Heart left ventricle (tissue), 16 donors: ENCODE measurements at places on chromosomes 1 and 21. TPM values are rescaled to one million over a fixed set of nuclear protein-coding genes. Genes with fewer than 3 reads are reported as not detected.

GRCh38 chr1:5998906-5999301 is 6.7 kb upstream of the NPHP4 start:
- H3K36me3 ChIP-seq, result no peaks in the 10 kb centered on the region
- no peak overlapping the region for H3K4me3 ChIP-seq
- no peaks in the 10 kb centered on the region for H3K27me3 ChIP-seq
- peaks cover 6% of the 10 kb centered on the region for H3K4me1 ChIP-seq
- no peak overlapping the region for H3K27ac ChIP-seq

- H3K36me3 ChIP-seq, result no peaks in the 10 kb centered on the region
- peak overlapping the region; percentile 30 for H3K27ac ChIP-seq
- H3K4me3 ChIP-seq, result no peak overlapping the region
- DNase-seq, result no peak
- peaks cover 33% of the 10 kb centered on the region for H3K4me1 ChIP-seq
- H3K27me3 ChIP-seq, result no peaks in the 10 kb centered on the region
Observed at GRCh38 chr1:155012776-155013602, 10.4 kb downstream of the ZBTB7B start.

GLIS1 gene
- 0.13 TPM for total RNA-seq

B3GALT5 gene
- 0.05 TPM for total RNA-seq
